ENCODE measurements at places on chromosomes 3 and 15.

DNA sequence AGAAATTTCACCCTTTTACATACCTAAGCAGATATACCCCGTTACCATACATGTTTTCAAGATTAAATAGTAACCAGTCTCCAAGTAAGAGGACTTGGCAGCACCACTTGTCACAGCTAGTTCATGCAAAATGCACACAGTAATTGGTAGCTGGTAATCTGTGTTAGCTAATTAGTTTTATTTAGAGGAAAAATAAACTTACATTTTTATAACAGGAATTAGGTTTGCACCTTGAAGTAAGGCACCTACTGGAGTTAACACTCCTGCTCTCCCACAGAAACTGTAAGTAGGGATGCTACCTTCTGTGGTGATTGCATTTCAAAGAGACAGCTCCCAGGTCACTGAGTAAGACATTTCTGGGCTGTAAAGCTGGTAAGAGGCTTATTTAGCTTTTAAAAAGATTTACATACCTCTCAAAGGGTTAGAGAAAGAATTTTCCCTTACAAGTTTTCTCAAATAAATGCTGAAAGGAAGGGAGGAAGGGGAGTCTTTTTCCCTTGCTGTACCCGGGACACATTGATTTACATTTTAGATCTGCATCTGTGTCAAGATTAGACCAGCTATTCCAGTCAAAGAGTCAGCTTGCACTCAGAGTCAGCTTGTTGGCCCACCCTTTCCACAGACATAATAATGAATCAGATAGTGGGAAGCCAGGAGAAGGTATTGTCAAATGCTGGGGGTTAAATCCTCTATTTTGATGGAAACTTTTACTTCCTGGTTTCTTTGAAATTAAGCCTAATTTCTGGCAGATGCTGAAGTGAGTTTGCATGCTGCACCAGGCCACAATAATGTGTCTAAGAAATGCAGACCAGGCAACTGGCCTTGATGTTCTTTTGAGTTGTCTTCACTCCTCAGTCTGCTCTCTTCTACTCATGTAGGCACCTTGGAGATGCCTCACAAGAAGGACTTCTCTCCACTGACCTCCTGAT, 77.6 kb upstream of the CHD2 start:
- DNase-seq = no peak

- DNase-seq = no peak
These were observed 42.4 kb downstream of the PIK3CA start for GRCh38 chr3:179190581-179190980.

DNA sequence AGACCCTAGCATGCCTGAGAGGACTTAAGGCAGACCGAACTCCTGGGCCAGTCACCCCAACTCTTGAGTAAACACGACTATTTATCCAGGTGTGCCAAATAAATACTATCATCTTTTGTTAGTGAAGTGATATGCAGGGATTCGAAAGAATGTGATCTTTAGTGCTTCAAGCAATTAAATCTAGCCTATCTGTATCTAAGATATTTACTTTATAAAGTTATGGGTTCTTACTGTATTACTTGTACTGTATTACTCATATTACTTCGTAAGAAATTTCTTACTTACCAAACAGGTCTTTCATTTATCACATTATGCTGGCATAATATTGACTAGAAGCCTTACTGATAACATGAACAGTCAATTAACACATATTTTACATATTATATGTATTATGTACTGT, 211.6 kb upstream of the NECTIN3 start:
- no peak for DNase-seq

- DNase-seq = no peak
These were observed 56.7 kb upstream of the SNRPA1 start for GRCh38 chr15:101351736-101352135.

GRCh38 chr3:150495149-150495548, 51.1 kb downstream of the SERP1 start:
- no peak for DNase-seq

- DNase-seq = peak; percentile 68
These were observed 54.4 kb downstream of the ULK4 start for GRCh38 chr3:41907330-41908073.

- DNase-seq = no peak
These were observed 22.8 kb downstream of the ZPLD1 start for GRCh38 chr3:102457644-102458043.

- no peak for DNase-seq
These were observed 574.0 kb downstream of the NTRK3 start for GRCh38 chr15:87682527-87682926.

DNA sequence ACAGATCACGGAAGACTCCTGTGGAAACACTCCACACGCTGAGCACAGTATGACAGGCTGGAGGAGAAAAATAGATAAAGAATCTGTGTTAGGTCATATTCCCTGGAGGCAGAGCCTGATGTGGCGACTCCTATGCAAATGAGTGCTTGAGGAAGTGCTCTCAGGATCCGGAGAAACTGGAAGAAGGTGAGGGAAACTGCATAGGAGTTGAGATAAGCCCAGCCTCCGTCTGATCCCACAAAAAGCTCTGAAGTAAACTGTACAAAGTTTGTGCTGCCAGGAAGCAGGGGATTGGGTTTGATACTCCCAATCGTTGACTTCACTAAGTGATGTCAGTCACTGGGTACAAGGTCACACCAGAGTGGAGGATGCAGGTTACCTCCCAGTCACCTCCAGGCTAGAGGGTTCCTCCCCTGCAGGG, 33.4 kb downstream of the OSBPL10 start:
- no peak for DNase-seq

Measured in HT1080 (cell line).